Activated T-helper 1 cell treated with anti-CD3 and anti-CD28 coated beads, Interleukin-12 subunit alpha, Interleukin-12 subunit beta, Interleukin-2, Interleukin-4 antibody, amounts not matched to agents 30 ng/mL and 10 ng/mL and 1 ng/mL, durations not matched to agents 14 hours and 24 hours and 36 hours (primary cell): ENCODE measurements at places on chromosomes 1 and 21.

- DNase-seq = peak; percentile 27
These were observed 1.0 kb downstream of the YOD1 start for GRCh38 chr1:207049974-207050391.

- no peak for DNase-seq
These were observed 15.4 kb downstream of the TTLL10 start for GRCh38 chr1:1189111-1189510.

DNA sequence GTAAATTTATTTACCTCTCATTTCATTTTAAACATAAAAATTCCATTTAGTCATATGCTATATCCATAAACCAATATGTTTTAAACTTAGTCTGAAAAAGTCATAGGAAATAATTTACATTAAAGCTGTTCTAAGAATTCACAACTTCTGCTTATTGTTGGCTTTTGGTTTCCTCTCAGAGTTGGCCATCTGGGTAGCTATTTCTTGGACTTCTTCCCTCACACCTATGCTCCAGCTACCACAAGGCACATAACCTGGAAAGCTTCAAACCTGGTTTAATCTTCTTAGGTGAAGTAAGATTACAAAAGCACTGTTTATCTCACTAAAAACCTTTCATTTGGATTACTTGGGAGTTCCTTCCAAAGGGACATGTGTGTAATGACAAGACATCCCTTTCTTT, 29.8 kb downstream of the RBM11 start:
- no peak for DNase-seq

DNA sequence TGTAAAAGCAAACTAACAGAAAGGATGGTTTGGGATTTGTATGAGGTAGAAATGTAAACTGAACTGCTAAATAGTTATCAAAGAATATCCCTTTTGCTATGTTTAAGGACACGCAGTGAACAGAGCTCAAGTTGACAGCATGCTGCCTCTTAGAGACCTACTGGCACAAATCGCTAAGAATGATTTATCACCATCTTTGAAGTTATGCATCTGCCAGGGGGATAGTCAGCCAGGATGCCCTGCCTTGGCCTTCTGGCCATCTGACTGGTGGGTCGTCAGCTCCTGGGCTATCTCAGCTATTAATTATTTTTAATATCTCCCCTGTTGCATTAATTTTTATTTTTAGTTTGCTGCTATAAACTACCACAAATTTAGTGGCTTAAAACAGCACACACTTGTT, 334.8 kb upstream of the KAZN start:
- no peak for DNase-seq

DNA sequence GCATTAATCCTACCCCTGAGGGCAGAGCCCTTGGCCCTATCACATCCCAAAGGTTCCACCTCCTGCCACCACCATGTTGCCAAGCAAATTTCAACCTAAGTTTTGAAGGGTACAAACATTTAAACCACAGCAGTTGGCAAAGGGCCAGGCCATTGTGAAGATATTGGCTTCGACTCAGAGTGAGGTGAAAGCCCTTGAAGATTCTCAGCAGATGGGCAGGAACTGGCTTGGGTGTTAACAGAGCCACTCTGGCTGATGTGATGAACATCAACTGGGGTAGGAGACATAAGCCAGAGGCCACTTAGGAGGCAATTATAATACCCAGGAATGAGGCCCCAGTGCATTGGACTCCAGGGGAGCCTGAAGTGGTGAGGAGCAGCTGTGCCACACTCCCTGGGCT, 207.7 kb upstream of the KAZN start:
- DNase-seq = no peak

DNA sequence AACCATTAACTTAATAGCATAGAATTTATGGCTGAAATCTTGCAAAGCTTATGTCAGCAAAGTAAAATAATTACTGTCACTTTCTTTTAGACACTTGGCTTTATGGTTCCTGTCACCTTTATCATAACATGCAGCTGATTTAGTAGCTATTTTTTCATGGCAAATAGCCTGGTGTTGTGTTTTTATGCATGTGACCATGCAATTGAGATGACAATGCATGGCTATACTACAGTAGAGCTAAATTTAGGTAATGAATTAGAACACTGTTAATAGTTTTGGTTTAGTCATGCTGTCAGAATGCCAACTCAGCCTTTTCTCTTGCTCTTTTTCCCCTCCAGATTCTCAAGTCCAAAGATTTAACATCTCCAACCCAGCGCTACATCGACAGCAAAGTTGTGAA, 88.6 kb downstream of the TGFB2 start:
- DNase-seq = no peak

GRCh38 chr1:22210636-22211035, 67.7 kb upstream of the WNT4 start:
- DNase-seq = no peak
